ENCODE measurements at places on chromosomes 13 and 19. TPM values are rescaled to one million over a fixed set of nuclear protein-coding genes. Genes with fewer than 3 reads are reported as not detected.

- H3K4me3 ChIP-seq, result no peak overlapping the region
- no peak for DNase-seq
- H3K27ac ChIP-seq, result no peak overlapping the region
- no peaks in the 10 kb centered on the region for H3K36me3 ChIP-seq
- no peaks in the 10 kb centered on the region for H3K4me1 ChIP-seq
- no peaks in the 10 kb centered on the region for H3K27me3 ChIP-seq
Measured at GRCh38 chr13:77511552-77511951, 24.0 kb upstream of the SCEL start.

ARL11 gene
- total RNA-seq, result 0.84 TPM

DNA sequence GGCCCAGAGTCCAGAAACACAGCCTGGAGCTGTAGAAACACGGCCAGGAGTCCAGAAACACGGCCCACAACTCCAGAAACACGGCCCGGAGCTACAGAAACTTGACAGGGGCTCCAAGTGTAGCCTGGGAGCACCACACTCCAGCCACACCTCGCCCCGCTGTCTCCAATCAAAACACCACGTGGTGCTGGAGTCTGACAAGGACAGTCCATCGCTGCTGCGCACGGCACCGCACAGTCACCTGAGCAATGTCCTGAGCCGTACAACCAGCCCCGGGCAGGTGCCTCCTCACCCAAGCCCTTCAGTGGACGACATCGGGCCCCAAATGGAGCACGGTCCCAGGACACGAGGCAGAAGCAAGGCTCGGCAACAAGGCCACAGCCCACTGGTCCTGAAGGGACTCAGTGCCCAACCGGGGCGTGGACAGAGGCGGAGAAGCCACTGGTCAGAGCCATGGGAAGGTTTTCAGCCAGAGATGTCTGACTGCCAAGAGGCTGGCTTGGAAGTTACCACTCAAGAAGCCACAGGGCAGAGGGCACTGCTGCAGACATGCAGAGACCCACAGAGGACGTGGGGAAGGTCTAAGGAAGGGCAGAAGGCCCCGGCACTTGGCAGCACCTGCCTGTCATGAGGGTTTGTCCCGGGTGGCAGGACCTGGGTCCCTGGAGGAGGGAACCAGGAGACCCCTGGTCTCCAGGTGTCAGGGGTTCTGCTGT, 19.7 kb upstream of the PLPP2 start:
- DNase-seq, result no peak
- no peaks in the 10 kb centered on the region for H3K27me3 ChIP-seq
- H3K36me3 ChIP-seq, result no peaks in the 10 kb centered on the region
- H3K27ac ChIP-seq, result no peak overlapping the region
- no peak overlapping the region for H3K4me3 ChIP-seq

DNA sequence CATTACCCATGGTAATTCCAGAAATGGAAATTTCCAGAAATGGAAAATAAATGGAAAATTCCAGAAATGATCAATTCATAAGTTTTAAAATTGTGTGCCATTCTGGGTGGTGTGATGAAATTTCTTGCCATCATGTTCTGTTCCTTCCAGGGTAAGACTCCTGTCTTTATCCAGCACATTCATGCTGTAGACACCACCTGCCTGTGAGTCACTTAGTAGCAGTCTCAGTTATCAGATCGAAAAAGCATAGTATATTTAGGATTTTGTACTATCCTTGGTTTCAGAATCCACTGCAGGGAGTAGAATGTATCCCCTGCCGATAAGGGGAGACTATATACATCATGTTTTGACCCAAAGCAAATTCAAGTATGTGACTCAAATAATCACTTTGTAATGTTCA, 26.7 kb upstream of the CSNK1A1L start:
- H3K27ac ChIP-seq, result no peak overlapping the region
- no peak overlapping the region for H3K4me3 ChIP-seq

GRCh38 chr19:13841086-13841961, 35.6 kb upstream of the NANOS3 start:
- peak overlapping the region; percentile 99 for H3K27ac ChIP-seq
- peaks cover 4% of the 10 kb centered on the region for H3K36me3 ChIP-seq
- peak; percentile 82 for DNase-seq

COMP gene
- total RNA-seq, result 0.13 TPM

ZIK1 gene
- total RNA-seq, result 1.3 TPM

- H3K27ac ChIP-seq, result no peak overlapping the region
- no peaks in the 10 kb centered on the region for H3K36me3 ChIP-seq
- H3K27me3 ChIP-seq, result no peaks in the 10 kb centered on the region
Measured at GRCh38 chr19:15101479-15102082, 5.6 kb upstream of the SYDE1 start.

GRCh38 chr19:37227996-37228395, 10.0 kb downstream of the ZNF383 start:
- DNase-seq, result no peak
- H3K4me1 ChIP-seq, result no peaks in the 10 kb centered on the region
- H3K27ac ChIP-seq, result no peak overlapping the region
- H3K36me3 ChIP-seq, result peaks cover 25% of the 10 kb centered on the region
- no peak overlapping the region for H3K4me3 ChIP-seq

DNA sequence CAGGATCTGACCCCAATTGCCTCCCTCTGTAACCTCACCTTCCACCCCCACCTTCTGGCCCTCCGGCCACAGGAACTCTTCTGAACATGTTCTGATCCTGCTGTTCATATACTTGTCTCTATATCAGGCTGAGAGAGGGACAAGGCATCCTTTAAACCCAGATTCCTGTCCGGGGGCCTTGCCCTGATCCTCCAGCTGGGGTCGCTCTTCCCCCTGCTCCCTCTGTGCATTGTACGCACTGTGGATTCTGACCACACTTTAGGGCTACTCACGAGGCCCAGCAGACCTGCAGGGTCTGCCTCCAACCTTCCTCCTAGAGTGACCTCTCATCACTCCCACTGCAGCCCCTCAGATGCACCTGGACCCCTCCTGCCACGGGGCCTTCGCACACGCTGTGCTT, 269.3 kb downstream of the UQCRFS1 start:
- H3K27me3 ChIP-seq, result no peaks in the 10 kb centered on the region
- no peak overlapping the region for H3K4me3 ChIP-seq
- H3K4me1 ChIP-seq, result no peaks in the 10 kb centered on the region
- no peak for DNase-seq

ZNF99 gene
- not detected for total RNA-seq

GNG7 gene
- total RNA-seq, result 1.5 TPM

RNF17 gene
- total RNA-seq, result not detected

FBXO27 gene
- total RNA-seq, result 2.4 TPM

DNA sequence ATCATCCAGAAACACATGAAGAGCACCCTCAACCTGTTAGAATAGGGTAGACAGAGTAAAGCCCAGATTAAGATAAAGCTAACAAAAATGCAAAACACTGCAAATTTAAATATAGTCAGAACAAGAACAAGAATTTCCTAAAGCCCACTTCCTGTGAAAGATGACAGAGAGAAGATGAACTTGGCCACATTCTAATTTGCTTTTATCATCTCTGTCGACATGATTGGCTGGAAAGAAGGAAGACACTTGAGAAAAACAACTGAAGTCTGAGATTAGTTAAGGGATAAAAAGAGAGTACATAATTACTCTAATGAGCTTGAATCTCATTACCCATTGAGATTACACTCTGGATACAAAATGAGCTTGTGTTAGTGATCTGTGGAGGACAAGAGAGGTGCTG, 537.6 kb downstream of the KLF5 start:
- H3K36me3 ChIP-seq, result no peaks in the 10 kb centered on the region
- no peak for DNase-seq
- H3K27ac ChIP-seq, result no peak overlapping the region
- no peaks in the 10 kb centered on the region for H3K4me1 ChIP-seq
- no peak overlapping the region for H3K4me3 ChIP-seq

GRCh38 chr13:46834657-46835056, 37.7 kb upstream of the ESD start:
- H3K36me3 ChIP-seq, result no peaks in the 10 kb centered on the region
- no peak overlapping the region for H3K4me3 ChIP-seq
- H3K27ac ChIP-seq, result no peak overlapping the region
- DNase-seq, result no peak

DNA sequence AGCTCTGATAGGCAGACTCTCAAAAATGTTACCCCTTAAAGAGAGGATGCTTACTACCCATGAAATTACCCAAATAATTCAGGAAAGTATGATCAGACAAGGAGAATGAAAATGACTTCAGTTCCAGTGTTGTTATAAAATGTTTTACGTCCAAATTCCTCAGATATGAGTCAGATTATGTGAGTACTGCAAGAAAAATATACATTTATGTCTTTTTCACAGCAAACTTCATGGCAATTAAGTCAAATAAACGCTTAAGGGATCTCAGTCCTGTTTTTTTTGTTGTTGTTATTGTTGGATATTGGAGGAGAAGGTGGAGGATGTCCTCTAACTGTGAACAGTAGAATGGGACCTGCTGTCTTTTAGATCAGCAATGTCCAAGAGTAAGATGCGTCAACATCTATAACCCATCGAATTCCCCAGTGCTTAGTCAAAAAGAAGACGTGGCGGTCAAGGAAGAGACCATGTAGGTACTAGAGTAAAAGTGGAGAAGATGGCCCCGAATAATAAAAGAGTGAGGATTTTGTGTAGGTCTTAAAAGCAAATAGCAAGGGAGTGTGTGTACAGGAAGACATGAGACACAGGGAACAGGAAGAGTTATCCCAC, 215.4 kb upstream of the IRS2 start:
- H3K27me3 ChIP-seq, result no peaks in the 10 kb centered on the region
- DNase-seq, result no peak
- H3K27ac ChIP-seq, result no peak overlapping the region

GRCh38 chr13:99288089-99288488, 19.1 kb downstream of the GPR183 start:
- no peak overlapping the region for H3K27ac ChIP-seq
- H3K4me1 ChIP-seq, result no peaks in the 10 kb centered on the region
- H3K4me3 ChIP-seq, result no peak overlapping the region
- DNase-seq, result no peak

DNA sequence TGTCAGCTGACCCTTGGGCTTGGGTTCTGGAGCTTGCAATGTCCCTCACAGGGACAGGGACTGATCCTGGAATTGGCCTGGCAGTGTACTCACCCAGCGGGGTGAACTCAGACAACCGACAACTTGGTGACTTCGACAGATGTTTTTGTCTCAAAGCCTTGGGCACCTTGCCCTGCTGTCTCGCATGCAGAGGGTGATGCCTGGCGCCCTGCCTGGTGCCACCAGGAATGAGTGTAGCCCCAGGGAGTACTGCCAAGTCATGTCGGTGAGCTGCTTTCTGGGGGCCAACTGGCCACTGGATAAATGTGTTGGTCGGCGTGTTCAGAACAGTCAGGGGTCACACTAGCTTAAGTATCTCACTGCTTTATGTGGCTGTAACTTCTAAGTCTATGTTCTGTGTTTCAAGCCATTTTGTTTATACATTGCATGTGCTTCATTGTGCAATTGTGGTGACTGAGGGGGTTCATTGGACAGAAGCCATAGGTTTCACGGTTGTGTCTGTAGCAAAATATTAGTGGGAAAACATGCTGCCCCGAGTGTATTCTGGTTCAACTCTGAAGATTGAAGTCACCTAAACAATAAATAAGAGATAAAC, 96.3 kb upstream of the TNFSF11 start:
- no peaks in the 10 kb centered on the region for H3K27me3 ChIP-seq
- no peak overlapping the region for H3K4me3 ChIP-seq
- H3K36me3 ChIP-seq, result no peaks in the 10 kb centered on the region
- DNase-seq, result no peak
- H3K4me1 ChIP-seq, result no peaks in the 10 kb centered on the region
- H3K27ac ChIP-seq, result no peak overlapping the region

DNA sequence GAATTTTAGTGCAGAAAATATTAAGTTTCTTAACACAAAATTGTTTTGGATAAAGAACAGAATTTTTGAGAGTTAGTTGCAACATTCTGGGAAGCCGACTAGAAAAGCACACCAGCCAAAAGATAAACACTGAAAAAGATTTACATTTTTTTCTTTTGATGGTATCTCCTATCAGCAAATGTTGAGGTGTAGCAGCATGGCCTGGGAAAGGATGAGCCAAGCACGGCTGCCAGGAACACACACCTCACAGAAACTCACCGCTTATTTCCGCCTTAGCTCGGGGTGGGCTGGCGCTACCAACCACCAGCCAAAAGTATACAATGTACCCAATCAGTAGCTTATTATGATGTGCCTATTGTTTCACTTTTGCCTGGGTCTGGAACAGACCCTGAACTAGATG, 134.7 kb downstream of the MIPEP start:
- no peaks in the 10 kb centered on the region for H3K27me3 ChIP-seq
- no peak for DNase-seq
- no peaks in the 10 kb centered on the region for H3K36me3 ChIP-seq
- H3K4me3 ChIP-seq, result no peak overlapping the region

GRCh38 chr13:37364007-37364406, 234.6 kb downstream of the POSTN start:
- H3K27me3 ChIP-seq, result no peaks in the 10 kb centered on the region
- no peaks in the 10 kb centered on the region for H3K4me1 ChIP-seq
- no peak overlapping the region for H3K4me3 ChIP-seq
- H3K27ac ChIP-seq, result no peak overlapping the region

GRCh38 chr19:2227415-2228156, 8.5 kb downstream of the PLEKHJ1 start:
- H3K27ac ChIP-seq, result no peak overlapping the region
- DNase-seq, result no peak
- H3K36me3 ChIP-seq, result peaks cover 4% of the 10 kb centered on the region

PDX1 gene
- total RNA-seq, result 0.54 TPM

DNA sequence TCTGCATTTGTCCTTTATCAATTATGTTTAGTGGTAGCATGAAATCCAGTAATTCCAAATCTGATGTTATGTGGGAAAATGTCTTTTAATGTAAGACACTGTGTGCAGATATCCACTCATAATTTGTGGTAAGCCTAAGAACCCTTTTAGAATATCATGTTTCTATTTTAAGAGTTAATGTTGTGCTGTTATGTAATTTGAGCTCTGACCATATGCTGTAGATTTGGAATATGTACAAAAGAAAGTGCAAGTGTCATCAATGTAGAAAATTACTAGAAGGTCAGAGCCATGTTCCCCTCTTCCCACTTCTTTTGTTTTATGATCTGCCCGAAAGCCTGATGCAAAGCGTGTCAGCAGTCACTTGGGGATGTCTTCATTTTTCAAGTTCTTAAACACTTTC, 44.5 kb downstream of the SCEL start:
- no peak overlapping the region for H3K4me3 ChIP-seq
- H3K27me3 ChIP-seq, result no peaks in the 10 kb centered on the region
- H3K36me3 ChIP-seq, result no peaks in the 10 kb centered on the region
- no peaks in the 10 kb centered on the region for H3K4me1 ChIP-seq
- no peak for DNase-seq
- no peak overlapping the region for H3K27ac ChIP-seq

LIM2 gene
- total RNA-seq, result not detected

Measured in colonic mucosa (tissue), 4 donors.